ENCODE measurements at places on chromosomes 5 and 9.

DNA sequence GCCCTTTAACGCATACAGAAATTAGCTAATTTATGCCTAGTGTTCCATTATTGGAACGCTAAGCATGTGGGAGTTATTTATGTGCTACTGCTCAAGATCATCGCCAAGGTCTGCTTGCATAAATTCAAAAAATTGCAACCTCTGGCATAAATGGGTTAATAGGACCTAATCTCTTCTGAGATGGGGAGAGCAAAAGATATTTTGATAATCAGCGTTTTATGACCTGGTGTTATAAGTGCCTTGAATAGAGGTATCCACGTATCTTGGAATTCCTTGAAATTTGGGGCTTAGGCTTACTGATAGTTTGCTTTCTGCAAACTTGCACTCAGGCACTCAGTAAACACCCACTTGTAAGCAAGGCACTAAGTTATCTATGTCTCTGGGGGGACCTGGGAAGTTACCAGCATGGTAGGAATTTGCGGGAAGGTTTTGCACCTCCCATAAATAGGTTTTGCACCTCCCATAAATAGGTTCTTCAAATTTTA is 1.8 kb downstream of the SUB1 start:
- DNase-seq: no peak

GRCh38 chr9:78033870-78034269 is 2.3 kb upstream of the GNAQ start:
- DNase-seq: no peak

DNA sequence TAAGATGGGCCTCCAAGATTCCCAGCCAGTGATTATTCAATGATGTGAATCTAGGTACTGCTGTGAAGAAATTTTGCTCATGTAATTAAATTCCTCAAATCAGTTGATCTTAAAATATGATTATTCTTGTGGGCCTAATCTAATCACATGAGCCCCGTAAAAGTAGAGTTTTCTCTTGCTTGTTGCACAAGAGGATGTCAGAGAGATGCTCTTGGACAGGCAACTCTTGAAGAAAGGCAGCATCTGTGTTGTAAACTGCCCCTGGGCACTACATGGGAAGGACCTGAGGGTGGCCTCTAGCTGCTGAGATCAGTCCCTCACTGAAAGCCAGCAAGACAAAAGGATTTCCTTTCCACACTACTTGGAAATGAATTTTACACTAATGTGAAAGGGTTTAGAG is 132.9 kb downstream of the TRPM3 start:
- no peak for DNase-seq

DNA sequence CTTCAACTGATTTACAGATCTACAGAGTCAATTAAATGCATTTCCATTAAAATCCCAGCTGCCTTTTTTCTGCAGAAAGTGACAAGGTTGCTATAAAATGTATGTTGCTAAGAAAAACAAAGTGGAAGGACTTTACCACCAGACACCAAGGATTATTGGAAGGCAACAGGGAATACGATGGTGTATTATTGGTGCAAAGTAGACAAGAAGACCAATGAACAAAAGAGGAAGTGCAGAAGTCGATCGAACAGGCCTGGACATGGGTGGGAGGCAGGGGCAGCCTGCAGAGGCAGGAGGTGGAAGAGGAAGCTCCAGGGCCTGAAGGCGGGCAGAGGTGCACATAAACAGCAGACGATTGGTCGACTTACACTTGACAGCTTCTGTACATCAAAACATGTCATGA is 10.6 kb upstream of the SLC6A19 start:
- DNase-seq: no peak

- DNase-seq: no peak
Measured at GRCh38 chr9:16221366-16221765, 649.1 kb downstream of the BNC2 start.

GRCh38 chr5:66609615-66610014 is 13.4 kb downstream of the MAST4 start:
- no peak for DNase-seq

GRCh38 chr5:10586008-10586407 is 22.1 kb downstream of the ANKRD33B start:
- DNase-seq: no peak

DNA sequence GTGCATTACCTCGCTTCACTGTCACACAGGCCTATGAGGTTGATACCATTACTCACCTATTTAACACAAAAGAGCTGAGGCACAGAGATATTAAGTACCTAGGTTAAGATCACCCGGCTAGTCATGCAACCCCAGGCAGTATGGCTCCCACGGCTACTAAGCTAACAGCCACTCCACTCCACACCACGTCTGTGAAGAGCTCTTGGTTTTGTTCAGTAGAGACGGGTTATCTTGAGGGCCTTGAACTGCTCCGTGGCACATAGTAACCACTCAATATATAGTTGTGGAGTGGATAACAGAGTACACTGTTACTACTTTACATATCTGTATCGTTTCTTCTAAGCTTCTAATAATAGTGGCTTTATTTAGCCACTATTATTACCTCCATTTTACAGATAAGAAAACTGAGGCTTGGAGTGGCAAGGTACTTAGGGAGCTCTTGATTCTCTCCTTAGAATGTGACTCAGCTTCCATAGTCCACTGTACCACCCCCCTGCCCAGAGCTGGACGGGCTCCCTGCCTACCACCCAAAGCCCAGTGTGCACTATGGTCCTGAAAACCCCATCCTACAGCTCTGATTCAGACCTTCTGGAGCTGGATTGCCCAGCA is 1.0 kb upstream of the CORO2A start:
- DNase-seq: no peak

DNA sequence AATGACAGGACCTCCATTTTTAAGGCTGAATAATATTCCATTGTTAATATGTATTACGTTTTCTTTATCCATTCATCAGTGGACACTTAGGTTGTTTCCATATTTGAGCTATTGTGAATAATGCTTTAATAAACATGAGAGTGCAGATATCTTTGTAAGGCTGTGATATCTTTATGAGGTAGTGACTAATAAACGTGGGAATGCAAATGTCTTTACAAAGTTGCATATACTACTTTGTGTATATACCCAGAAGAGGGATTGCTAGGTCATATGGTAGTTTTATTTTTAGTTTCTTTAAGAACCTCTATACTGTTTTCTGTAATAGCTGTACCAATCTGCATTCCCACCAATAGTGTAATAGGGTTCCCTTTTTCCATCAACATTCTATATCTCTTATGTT is 148.7 kb downstream of the FOCAD start:
- no peak for DNase-seq

DNA sequence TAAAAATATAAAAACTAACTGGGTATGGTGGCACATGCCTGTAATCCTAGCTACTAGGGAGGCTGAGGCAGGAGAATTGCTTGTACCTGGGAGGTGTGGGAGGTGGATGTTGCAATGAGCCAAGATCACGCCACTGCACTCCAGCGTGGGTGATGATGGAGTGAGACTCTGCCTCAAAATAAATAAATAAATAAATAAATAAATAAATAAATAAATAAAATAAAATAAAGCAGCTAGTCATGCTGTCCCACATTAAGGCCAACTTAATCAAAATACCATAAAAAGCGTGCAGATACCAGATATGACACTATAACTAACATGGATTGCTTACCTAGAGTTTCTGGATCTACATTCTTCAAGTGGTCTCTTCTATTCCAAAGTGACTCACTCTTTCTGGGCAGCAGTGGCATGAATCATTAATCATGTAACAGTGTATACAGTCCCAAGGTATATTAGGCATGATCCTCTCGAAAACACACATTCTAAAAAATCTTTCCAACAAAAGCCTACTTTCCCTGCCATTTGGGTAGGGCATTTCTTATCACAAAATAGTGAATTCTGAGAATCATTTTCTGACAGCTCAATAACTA is 187.1 kb downstream of the ELAVL2 start:
- DNase-seq: no peak

GRCh38 chr9:12748016-12748415 is 26.8 kb upstream of the LURAP1L start:
- DNase-seq: no peak

Measured in AG04449 (cell line).